ENCODE measurements at places on chromosomes 13 and 19.

DNA sequence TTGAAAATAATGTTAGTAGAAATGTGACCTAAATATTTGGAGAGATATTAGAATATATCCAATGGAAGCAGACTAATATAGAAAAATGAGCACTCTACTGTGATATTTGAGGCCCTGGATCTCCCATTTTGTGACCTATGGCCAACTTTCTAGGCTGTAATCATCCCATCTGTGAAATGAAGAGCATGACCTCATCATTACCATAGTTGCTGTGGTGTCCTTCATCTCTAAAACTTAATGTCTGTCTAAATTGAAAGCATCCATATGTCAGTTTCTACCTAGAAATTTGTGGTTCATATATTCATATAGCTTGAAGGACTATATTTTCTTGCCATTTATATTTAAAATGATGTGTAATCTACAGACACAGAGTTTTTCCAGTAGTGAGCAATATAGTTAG, 41.6 kb downstream of the PAN3 start:
- DNase-seq, result no peak

- DNase-seq, result no peak
Observed at GRCh38 chr19:18776288-18776594, 14.9 kb downstream of the COMP start.

DNA sequence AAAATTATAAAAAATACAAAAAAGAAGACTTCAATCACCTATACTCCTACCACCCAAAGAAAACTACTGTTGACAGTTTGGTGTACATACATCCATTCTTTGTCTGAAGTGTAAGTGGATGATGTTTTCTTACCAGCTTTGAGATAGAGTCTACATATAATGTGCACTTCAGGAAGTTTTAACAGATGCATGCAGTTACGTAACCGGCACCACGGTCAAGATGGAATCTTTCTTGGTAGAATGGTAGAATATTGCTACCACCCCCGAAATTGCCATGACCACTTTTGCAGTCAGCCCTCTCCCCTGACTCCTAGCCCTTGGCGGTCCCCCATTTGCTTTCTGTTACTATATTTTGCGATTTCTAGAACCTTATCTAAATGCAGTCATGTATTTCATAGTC, 1.4 kb downstream of the CUL4A start:
- no peak for DNase-seq

DNA sequence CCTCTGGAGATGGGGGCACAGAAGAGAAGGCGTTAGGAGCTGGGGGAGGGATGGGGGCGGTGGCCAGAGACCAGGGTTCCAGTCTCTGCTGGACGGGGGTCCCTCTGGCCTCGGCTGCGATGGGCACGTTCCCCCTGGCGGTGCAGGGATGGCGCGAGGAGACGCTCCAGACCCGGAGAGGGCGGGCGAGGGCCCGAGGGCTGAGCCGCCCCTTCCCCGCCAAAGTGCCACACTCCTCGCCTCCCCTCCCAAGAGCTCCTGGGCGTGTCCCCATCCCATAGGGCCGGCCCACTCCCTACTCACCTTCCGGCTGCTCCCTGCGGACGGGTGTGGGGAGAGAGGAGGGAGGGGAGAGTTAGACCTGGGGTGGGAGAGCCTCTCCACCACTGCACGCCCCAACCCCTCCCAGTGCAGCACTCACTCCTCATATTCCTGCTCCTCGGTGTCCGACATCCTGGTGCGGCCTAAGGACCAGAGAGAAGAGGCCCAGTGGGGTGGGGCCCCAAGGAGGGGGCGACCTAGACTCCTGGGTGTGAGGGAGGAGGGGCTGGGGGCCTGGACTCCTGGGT, 2.2 kb downstream of the TNNT1 start:
- no peak for DNase-seq

- no peak for DNase-seq
Observed at GRCh38 chr19:43799502-43800142, 2.6 kb downstream of the LYPD5 start.

- no peak for DNase-seq
Observed at GRCh38 chr13:44153496-44153895, 220.1 kb upstream of the SERP2 start.

- DNase-seq, result no peak
Observed at GRCh38 chr19:55220525-55220924, 8.0 kb downstream of the TMEM86B start.

DNA sequence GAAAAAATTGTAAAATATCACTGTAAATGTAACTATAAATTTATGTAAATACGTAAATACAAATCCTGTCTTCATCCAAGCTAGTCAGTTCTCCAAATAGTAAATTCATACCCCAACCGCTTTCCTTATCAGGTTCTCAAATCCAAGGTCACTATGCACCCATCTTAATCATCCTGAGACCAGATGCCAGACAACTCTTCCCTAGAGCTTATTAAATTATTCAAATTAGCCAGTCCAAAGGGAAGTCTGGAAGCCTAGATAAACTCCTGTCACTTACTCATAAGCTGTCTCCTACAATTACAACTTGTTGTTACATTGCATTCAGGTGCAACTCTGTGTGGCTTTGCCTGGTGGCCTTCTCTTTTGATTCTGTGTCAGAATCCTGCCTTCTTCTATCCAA, 836.1 kb upstream of the PCDH20 start:
- DNase-seq, result no peak

DNA sequence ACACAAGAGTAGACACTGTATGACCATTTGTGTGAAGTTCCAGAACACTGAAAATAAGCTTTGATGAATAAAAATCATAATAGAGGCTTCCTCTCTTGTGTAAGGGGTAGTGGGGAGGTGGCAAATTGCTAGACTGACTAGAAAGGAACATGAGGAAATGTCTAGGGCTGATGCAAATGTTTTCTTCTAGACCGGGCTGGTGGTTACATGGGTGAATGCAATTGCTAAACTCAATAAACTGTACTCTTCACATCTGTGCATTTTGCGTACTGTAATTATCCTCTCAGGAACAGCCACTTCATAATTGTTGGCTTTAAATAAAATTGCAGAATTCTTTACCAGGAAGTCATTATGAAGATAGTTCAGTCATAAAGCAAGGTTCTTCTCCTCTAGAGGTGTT, 5.2 kb upstream of the KBTBD7 start:
- DNase-seq, result peak; percentile 34

DNA sequence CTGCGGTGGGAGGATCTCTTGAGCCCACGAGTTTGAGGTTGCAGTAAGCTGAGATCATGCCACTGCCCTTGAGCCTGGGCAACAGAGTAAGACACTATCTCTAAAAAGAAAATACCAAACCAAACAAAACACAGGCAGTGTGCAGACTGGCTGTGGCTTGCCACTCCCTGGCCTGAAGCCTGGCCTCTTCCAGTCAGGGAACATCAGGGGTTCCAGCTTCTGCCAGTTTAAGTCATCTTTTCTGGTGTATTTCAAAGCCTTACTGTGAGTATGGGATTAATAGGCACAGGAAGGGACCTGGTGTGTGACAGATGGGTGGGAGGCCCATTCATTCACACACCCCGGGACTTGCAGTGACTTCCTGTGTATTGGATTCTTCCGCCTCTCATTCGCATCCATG, 27.0 kb upstream of the F2RL3 start:
- DNase-seq, result no peak

DNA sequence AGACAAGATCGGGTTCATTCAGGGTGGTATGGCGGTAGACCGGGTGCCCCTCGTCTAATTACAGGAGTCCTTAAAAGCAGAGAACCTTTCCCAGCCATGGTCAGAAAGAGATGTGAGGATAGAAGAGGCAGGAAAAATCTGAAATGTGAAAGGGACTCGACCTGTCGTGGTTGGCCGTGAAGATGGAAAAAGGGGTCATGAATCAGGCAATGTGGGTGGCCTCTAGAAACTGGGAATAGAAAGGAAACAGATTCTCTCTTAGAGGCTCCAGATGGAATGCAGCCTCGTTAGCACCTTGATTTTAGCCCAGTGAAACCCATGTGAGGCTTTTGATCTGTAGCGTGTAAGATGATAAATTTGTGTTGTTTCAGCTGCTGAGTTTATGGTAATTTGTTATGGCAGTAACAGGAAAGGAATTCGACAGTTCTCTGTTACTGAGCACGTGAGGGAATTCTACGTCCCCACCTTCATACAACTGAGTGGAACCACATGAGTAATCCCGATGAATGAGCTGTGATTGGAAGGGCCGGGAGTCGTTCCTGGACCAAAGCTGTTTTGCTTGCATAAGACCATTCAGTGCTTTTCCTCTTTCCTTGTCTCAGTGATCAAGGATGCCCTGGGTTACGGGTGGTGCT, 11.0 kb upstream of the CA11 start:
- DNase-seq, result no peak

- DNase-seq, result peak; percentile 64
Observed at GRCh38 chr13:107864543-107865317, 350.6 kb downstream of the LIG4 start.

- DNase-seq, result no peak
Observed at GRCh38 chr19:39426170-39426569, 9.6 kb downstream of the RPS16 start.

DNA sequence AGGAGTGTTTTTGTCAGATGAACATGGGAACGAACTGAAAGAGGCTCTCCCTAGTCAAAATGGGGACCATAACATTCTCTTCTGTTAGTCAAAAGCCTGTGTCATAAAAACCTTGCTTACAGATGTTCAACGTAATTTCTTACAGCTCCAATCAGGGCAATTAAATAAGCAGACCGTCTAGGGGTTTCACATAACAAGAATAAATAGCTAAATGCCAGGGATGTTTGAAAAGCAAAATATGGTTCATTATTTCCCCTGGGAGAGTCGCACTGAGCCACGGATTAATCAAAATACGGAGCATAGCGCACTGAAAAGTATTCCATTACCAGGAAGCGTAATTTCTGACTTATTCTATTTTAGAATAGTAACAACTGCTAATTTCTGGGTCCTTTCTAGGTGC, 63.7 kb upstream of the MRI1 start:
- no peak for DNase-seq

- no peak for DNase-seq
Observed at GRCh38 chr19:6087074-6087571, 23.2 kb downstream of the RFX2 start.

GRCh38 chr13:81568824-81569223, 1227.9 kb upstream of the SPRY2 start:
- DNase-seq, result no peak

- no peak for DNase-seq
Observed at GRCh38 chr19:19538061-19538784, at the start of gene CILP2. Gene CILP2, plus strand, starts transcription at chr19:19538265. Its CDS starts 85 bp downstream, at chr19:19538350.

- DNase-seq, result no peak
Observed at GRCh38 chr13:106498571-106498970, 36.9 kb downstream of the EFNB2 start.

DNA sequence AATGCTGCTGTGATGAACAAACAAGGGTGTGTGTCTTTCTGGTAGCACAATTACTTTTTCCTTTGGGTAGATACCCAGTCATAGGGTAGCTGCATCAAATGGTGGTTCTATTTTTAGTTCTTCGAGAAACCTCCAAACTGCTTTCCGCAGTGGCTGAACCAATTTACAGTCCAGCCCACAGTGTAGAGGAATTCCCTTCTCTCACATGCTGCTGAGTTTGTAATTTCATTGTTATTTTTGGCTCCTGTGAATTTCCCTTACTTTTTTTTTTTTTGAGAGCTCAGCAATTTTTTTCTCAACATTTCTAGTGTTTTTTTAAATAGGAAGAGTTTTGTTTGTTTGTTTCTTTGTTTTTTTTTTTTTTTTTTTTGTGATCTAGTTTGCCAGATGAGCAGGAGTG, 37.5 kb upstream of the ADGRE1 start:
- no peak for DNase-seq

DNA sequence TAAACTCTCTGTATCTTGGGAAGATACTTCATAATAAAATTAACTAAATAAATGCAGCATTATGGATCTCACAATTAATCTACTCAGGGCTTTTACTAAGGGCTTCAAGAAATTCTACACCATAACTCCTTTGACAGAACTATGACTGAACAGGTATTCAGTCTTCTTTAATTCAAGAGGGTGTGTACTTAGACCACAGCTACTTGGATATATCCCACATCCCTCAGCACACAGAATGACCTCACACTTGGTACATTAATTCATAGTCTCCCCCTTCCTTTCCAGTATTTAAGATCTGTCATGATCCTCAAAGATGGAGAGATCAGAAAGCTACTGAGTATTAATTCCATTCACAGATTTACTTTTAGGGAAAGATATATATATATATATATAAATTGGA, 11.6 kb downstream of the DIAPH3 start:
- DNase-seq, result no peak

GRCh38 chr19:13151605-13152355, 1.6 kb downstream of the IER2 start:
- peak; percentile 69 for DNase-seq

DNA sequence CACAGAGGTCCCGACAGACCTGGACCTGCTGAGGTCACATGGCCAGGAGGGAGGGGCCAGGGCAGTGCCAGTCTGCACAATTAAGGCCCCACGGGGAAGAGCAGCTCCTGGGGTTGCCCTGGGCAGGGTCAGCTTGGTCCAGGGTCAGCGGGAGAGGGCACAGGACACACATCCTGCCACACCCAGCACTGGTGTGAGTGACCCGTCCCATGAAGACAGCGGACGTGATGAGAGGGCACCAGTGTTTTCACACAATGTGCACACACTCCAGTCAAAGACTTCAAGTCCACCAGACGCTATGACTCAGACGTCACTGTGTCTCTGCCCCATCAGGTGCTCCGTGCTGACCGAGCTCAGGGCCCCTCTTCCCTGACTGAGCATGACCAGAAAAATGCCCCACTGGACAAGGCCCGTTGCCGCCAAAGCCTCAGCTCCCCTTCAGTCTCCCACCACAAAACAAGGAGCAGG, 4.2 kb downstream of the TMEM259 start:
- no peak for DNase-seq

GRCh38 chr19:18373892-18374629, 11.9 kb upstream of the GDF15 start:
- no peak for DNase-seq

GRCh38 chr13:66074018-66074615, 1156.0 kb downstream of the PCDH9 start:
- no peak for DNase-seq

- DNase-seq, result no peak
Observed at GRCh38 chr19:11422163-11423065, 3.3 kb upstream of the RGL3 start.

Measured in NCI-H187 treated with DMSO at 0.1 percent for 48 hours (cell line).